ENCODE measurements at places on chromosomes 11 and 22.

GRCh38 chr11:73660497-73661034, 14.2 kb downstream of the PLEKHB1 start:
- no peak for DNase-seq

- DNase-seq, result no peak
Observed at GRCh38 chr22:32206774-32207758, 2.2 kb upstream of the RFPL2 start.

DNA sequence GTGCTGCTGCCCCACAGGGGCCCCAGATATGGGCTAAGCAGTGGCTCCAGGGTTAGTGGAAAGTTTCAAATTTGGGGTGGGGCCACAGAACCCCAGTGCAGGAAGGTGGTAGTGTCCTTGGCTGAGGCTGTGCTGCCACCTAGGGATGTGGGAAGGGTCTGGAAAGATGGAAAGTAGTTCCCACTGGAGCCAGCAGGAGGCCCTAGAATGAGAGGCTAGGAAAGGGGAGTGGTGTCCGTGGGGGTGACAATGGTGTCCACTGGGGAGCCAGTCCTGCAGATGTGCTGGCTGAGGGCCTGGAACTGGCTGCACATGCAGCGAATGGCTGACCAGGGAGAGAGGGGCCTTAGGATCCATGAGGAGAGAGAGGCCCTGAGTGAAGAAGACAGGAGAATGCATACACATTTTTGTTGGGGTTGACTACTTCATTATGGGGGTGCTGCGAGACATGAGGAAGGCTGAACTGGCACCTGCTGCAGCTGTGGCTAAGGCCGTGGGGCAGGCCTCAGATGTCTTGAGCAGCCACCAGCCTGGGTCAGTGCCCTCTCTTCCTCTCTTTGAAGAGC, 21.1 kb downstream of the RFPL3 start:
- DNase-seq, result no peak

DNA sequence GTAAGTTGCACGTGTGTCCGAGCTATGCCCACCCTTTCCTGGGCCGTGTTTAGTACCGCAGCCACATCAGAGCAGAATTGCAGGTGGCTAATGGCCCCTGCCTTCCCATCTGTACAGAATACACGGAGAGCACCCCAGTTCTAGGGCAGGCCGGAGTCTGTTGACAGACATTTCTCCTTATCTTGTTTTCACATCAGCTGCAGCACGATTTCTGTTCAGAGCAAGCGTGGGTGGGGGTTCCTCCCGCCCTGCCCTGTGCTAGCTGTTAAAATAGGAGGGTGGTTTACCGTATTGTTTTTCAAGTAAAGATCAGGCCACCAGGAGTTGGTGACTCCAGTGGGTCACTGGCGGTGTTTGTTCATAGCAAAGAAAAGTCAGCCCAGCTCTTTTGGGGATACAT, 41.1 kb downstream of the UBASH3B start:
- DNase-seq, result peak; percentile 41

GRCh38 chr11:94786264-94787126, 18.3 kb downstream of the AMOTL1 start:
- no peak for DNase-seq

DNA sequence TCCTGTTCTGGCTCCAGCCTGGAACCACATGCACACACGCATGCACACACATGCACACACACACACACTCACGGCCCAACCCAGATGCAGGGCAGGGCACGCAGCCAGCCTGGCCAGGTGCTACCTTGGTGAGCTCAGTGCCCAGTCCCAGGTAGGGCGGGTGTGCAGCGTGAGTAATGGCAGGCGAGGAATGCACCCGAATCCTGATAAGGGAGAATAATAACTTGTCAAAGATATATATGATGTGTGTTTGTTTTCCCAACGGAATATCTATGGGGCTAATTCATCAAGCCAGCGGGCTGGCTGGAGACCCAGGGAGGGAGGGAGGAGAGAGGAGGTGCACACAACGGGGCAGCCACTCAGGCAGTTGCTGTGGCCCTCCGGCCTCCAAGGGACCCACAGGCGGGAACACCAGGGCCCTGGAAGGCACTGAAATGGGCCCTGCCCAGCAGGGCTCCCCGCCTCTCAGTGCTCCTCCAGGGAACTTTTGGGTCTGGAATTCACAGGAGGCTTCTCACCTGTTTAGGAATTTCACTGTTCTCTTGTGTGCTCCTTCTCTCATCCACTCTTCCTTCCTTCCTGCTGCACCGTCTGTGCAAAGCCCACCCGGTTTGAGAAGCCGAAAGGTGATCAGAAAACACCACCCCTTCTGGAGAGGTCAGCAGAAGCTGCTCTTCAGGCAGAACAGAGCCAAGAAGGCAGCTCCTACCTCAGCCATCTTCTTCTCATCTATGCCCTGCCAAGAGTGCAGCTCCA, 79.0 kb downstream of the BUD13 start:
- no peak for DNase-seq

GRCh38 chr22:48640890-48641841, 1186.5 kb downstream of the BRD1 start:
- DNase-seq, result no peak

DNA sequence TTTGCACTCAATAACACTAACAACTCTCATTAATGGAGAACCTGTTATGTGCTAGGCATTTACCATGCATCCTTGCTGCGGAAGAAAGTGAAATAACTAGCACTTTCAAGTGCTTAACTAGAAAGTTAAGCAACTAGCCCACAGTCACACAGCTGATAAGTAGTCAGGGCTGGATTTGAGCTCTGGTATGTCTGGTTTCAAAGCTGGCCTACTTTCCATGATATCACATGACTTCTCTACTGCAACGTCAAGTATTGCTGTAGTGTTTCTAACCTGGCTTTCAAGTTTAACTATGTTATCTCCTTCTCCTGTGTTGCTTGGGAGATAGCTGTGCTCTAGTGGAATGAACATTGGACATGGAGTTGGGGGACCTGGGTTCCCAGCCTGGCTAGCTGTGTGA, 12.1 kb downstream of the SLC15A3 start:
- DNase-seq, result no peak

- no peak for DNase-seq
Observed at GRCh38 chr22:42800451-42801251, 56.4 kb downstream of the ARFGAP3 start.

DNA sequence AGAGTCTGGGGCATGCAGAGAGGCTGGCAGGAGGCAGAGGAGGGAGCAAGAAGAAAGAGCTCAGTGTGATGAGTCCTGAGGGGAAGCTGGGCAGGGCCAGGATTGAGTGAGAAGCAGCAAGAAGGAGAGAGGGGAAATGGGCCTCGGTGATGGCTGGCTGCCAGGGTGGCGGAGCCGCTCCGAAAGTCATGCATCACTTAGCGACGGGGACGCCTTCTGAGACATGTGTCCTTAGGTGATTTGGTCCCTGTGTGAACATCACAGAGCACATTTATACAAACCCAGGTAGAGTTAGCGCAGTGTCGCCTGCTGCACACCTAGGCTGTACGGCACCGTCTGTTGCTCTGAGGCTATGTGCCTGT, 15.1 kb downstream of the TBC1D22A start:
- peak; percentile 30 for DNase-seq

GRCh38 chr22:43390872-43391271, 20.9 kb upstream of the MPPED1 start:
- no peak for DNase-seq

DNA sequence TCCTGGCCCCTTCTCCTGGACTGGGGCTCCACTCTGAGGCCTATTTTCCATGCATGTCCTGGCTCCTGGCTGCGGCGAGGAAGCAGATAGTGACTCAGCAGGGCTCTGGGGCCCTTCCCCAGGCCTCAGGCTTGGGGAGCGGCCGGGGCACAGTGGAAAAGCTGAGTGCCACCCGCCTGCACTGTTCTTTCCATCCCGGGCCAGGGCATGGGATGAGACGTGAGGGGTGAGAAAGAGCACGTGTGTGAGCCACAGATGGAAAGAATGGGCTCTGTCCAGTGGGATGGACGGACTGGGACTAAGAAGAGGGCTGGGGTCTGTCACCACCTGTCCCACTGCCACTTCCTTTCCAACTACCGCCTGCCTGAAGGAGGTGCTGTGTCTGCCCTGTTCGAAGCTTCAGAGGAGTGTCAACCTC, 12.8 kb downstream of the SLC37A2 start:
- DNase-seq, result no peak

All from stimulated activated CD4-positive, alpha-beta T cell treated with anti-CD3 and anti-CD28 coated beads, TNF-alpha, amount 100 ng/mL, for 1 hour (primary cell).